ENCODE measurements at places on chromosomes 16 and 17.
A peak's percentile ranks its signal among the peaks of the same experiment; 100 is the strongest.

- DNase-seq = peak; percentile 45
These were observed 6.2 kb upstream of the ACTG1 start for GRCh38 chr17:81518785-81519283.

GRCh38 chr17:47719411-47720152 is 13.5 kb upstream of the TBX21 start:
- peak; percentile 89 for DNase-seq

- no peak for DNase-seq
These were observed 33.4 kb downstream of the UBE2G1 start for GRCh38 chr17:4333041-4333440.

DNA sequence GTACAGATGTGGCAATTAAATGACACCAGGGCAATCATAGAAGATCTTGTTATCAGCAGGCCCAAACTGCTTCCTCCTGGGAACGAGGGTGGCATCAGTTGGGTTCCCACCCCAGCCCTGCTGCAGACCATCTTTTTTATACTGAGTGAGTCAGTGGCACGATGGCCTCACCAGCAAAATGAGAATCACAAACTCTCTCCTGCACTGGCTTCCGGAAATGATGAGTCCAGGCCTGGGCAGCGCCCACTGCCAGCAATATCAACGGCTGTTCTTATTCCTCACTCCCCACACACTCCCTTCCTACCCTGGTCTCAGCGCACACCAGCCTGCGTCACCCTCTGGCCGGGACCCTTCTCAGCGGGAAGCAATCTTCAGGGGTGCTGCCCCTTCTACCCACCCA is 340.3 kb downstream of the FOXL1 start:
- no peak for DNase-seq

GRCh38 chr17:51152766-51153209 is 571 bp upstream of the NME1 start:
- no peak for DNase-seq

DNA sequence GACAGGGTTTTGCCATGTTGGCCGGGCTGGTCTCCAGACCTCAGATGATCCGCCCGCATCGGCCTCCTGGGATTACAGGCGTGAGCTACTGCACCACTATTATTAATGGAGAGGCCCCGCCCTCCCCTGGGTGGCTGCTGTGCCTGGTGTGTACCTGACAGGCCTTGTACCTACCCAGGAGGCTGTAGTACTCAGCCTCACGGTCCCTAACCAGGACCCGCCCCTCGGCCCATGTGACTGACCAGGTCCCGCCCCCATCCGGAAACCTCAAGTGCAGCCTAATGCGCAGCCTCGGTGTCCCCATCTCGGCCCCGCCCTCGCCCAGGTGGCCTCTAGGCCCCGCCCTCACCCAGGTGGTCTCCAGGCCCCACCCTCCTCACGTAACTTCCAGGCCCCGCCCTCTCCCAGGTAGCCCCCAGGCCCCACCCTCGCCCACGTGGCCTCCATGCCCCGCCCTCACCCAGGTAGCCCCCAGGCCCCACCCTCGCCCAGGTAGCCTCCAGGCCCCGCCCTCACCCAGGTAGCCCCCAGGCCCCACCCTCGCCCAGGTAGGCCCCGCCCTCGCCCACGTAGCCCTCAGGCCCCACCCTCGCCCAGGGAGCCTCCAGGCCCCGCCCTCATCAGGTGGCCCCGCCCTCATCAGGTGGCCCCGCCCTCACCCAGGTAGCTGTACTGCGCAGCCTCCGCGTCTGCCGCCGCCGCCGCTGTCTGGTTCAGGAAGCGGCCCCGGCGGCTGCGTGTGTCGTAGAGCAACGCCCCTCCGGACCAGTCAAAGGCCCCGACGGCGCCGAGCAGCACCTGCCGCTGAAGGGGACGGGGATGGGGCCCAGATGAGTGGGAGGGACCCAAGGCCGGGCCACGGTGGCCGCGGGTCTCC is 31.0 kb downstream of the HASPIN start:
- peak; percentile 59 for DNase-seq
